Posterior vena cava (tissue), 2 donors: ENCODE measurements at places on chromosomes 11 and 22. TPM values are rescaled to one million over a fixed set of nuclear protein-coding genes. Genes with fewer than 3 reads are reported as not detected.

GRCh38 chr11:64803846-64804345 is 882 bp upstream of the MAP4K2 start:
- DNase-seq: no peak

- peak; percentile 69 for DNase-seq
Observed at GRCh38 chr22:49566141-49566541, 261.5 kb downstream of the BRD1 start.

Gene SEPTIN3
- total RNA-seq: 0.14 TPM

DNA sequence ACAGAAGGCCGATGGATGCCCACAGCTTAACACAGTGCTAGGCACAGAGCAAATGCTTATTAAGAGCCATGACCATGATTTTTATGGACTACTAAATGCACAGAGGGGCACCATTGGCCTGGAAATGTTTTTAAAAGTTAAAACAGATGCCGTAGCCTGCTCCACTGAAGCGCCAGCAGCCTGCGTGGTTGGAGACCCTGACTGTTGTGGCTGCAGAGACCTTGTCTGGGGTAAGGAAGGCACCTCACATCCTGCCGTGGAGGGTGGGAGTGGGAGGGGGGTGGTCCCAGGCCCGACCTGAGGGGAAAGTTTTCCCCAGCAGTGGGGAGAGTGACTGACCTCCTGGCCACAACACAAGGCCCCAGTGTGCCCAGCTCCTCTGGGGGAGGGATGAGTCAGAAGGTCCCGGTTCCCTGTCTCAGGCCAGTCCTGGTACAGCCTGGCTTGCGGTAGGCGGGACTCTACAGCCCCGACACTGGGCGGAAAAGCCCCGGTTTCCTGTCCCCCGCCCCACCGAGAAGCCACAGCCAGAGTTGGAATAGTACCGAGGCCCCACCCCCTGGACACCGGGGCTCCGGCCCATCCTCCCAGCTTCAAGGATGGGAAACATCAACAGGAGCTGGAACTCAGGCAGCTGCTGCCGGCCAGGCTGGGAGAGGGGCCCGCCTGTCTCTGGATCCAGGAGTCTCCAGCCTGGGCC is 7.0 kb downstream of the CHST1 start:
- DNase-seq: peak; percentile 88

DNA sequence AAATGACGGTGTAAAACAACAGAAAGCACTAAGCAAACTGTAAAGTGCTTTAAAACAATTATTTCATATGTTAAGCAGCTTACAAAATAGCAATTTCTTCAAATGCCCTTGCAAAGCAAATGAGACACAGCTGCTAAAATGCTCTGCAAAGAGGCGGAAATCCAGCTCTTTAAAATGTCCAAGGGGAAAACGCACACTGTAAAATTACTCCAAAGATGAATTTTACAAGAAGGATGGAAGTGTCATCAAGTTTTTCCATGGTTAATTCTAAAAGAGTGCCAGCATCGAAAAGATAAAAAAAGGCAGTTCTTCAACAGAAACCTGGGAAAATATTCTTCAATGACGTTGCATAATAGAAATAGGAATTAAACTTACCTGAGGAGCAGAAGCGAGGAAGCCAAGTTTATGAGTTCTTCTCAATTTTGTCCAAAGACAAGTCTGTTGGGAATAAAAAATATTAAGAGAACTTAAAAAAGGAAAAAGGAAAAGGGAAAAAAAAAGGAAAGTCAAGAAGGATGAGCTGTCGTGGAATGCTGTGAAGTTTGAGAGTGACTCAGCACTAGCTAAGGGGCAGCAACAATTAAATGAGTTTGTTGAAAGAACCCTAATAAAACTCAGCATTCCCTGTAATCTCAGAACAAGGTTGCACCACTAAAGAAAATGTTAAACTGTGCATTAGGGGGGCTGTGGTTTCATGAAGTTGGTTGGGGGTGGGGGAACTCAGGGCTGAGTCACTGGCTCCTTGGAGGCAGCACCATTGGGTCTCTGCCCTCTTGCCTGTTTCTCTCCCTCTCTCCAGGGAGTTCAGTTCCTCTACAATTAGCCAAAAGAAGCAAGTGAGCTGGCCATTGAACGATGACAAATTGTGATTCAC is 64.2 kb upstream of the BLID start:
- no peak for DNase-seq

GRCh38 chr11:123046473-123047259 is 15.3 kb downstream of the HSPA8 start:
- DNase-seq: no peak

- DNase-seq: no peak
Observed at GRCh38 chr11:43942662-43943371, 380 bp downstream of the C11orf96 start.
